Tracheal epithelial cell (primary cell): ENCODE measurements at places on chromosomes 2 and 18. TPM values are rescaled to one million over a fixed set of nuclear protein-coding genes. Genes with fewer than 3 reads are reported as not detected.

Gene TRAF3IP1
- total RNA-seq: 4.6 and 6.4 TPM in 2 replicates

Gene DUSP2
- 10.6 and 11.1 TPM in 2 replicates for total RNA-seq

Gene FSHR
- not detected in 2 replicates for total RNA-seq

Gene ATOH8
- total RNA-seq: 0.96 TPM in 1 of 2 replicates, not detected in the other

Gene CYRIA
- total RNA-seq: 2.1 and 4.3 TPM in 2 replicates

Gene CXCR1
- total RNA-seq: not detected in 2 replicates

Gene UGT1A9
- 21.4 TPM in 1 of 2 replicates, not detected in the other for total RNA-seq

Gene MC4R
- total RNA-seq: not detected in 2 replicates

Gene PLB1
- 0.64 and 0.72 TPM in 2 replicates for total RNA-seq

Gene KCNF1
- total RNA-seq: 0.48 TPM in 1 of 2 replicates, not detected in the other

Gene PRKCE
- total RNA-seq: 7.2 and 11.7 TPM in 2 replicates

Gene EPB41L3
- total RNA-seq: 0.43 and 12.5 TPM in 2 replicates

Gene SNED1
- total RNA-seq: 0.48 TPM in 1 of 2 replicates, not detected in the other

Gene ANKRD29
- total RNA-seq: 4.8 and 14.1 TPM in 2 replicates

Gene SLC9A4
- 2.7 TPM in 1 of 2 replicates, not detected in the other for total RNA-seq

Gene SERPINB8
- 8.3 and 29.9 TPM in 2 replicates for total RNA-seq

Gene AGXT
- not detected in 2 replicates for total RNA-seq

Gene RAD51AP2
- 0.21 and 0.24 TPM in 2 replicates for total RNA-seq

Gene TBR1
- total RNA-seq: not detected in 2 replicates

Gene AQP4
- under 0.01 and 0.72 TPM in 2 replicates for total RNA-seq

Gene UPP2
- not detected in 2 replicates for total RNA-seq

Gene IRS1
- 16.2 and 17.6 TPM in 2 replicates for total RNA-seq

Gene FBXO48
- total RNA-seq: 0.24 and 0.64 TPM in 2 replicates

Gene ADD2
- total RNA-seq: 0.24 TPM in 1 of 2 replicates, not detected in the other

Gene DSG1
- total RNA-seq: 0.21 and 0.72 TPM in 2 replicates

Gene PJVK
- 0.72 TPM in 1 of 2 replicates, not detected in the other for total RNA-seq

Gene CCDC150
- 0.21 and 4.6 TPM in 2 replicates for total RNA-seq

Gene PSMA8
- not detected in 2 replicates for total RNA-seq

Gene KIAA2012
- total RNA-seq: not detected in 2 replicates

Gene SLC4A5
- total RNA-seq: 0.24 and 0.64 TPM in 2 replicates

Gene LTBP1
- 6.0 and 23.4 TPM in 2 replicates for total RNA-seq

Gene ALKAL2
- total RNA-seq: 2.2 TPM in 1 of 2 replicates, not detected in the other

Gene CENPA
- total RNA-seq: 4.8 TPM in 1 of 2 replicates, not detected in the other

Gene COLEC12
- under 0.01 and 0.24 TPM in 2 replicates for total RNA-seq
